ENCODE measurements at places on chromosomes 12 and 14. TPM values are rescaled to one million over a fixed set of nuclear protein-coding genes. Genes with fewer than 3 reads are reported as not detected.

Gene KRT6C
- not detected for total RNA-seq

Gene KIF5A
- total RNA-seq: 0.09 TPM

Gene CEBPE
- total RNA-seq: 0.32 TPM

Gene ZC3H10
- 12.5 TPM for total RNA-seq

Gene KLHL33
- 0.47 TPM for total RNA-seq

Gene LHX5
- total RNA-seq: not detected

All from lower lobe of right lung (tissue), 2 donors.